ENCODE measurements at places on chromosomes 3 and 15.

DNA sequence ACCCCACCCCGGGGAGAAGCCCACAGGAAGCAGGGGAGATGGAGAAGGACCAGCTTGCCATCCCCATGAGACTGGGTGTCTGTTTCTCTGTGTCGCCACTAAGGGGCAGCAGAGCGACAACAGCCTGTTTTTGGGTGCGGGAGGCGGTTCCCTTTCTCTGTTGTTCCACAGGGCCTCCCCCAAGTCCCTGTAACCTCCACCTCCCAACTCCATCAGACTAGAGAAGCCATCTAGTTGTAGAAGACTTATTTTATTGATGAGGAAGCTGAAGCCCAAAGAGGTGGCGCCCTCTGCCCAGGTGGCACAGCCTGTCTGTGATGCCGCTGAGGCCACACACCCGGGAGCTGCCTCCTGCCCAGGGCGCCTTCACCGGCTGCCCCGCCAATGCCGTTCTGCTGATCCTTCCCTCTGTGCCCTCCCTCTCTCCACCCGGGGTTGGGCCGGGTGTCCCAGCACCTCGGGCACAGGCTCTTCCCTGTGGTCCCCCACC is 3.9 kb upstream of the CCDC9B start:
- peak; percentile 85 for DNase-seq

- no peak for DNase-seq
Measured at GRCh38 chr3:150168698-150169097, 198.0 kb upstream of the PFN2 start.

DNA sequence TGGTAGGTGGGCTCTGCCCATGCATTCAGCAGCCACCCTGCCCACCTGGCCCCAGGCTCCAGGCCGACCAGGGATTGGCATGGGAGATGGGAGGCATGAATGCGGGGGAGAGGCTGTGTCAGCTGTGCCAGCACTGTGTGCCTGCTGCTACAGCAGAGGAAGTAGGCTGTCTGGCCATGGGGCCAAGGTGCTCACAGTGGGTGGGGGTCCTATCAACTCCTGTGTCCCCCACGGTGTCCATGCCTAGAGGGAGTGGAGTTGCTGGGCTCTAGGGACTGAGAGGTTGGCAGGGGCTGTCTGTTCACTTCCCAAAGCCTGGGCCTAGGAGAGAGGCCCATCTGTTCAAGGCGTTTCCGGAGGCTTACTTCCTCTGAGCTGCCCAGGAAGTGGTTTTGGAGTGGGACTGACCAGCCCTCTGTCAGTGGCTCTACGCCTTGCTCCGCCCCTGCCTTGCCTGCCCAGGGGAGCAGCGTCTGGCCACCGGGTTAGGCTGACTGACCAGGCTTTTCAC is 5.8 kb downstream of the PRKCD start:
- peak; percentile 74 for DNase-seq

DNA sequence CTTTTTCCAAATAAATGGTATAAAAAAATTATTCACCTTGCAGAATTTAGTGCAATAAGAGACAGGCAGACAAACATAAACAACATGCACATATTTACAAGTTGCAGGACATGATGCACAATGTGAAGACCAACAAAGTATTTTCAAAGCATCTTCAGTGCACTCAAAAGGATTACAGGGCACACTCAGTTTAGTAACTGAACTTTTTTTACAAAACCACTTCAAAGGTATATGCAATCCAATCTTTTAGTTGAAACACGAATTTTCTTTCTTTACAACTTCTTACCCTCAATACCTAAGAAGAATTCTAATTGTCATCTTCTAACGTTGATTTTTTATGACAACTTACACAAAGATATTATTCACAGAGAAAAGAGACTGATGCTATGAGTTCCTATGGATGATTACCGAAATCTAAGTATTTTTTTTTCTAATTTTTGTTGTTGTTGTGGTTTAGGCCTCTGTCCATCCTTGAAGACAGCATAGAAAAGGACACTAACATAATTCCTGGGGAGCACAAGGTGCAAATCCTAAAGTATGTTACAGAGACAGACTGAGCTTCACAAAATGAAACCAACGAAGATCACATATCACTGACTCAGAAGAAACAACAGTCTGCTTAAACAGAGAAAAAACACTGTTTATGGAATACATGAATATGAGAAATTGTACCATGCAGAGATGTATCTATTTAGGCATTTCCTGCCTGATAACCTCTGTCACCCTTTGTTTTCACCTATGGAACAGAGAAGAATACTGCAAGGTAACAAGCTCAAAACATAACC is 50.3 kb downstream of the ZMAT3 start:
- no peak for DNase-seq

DNA sequence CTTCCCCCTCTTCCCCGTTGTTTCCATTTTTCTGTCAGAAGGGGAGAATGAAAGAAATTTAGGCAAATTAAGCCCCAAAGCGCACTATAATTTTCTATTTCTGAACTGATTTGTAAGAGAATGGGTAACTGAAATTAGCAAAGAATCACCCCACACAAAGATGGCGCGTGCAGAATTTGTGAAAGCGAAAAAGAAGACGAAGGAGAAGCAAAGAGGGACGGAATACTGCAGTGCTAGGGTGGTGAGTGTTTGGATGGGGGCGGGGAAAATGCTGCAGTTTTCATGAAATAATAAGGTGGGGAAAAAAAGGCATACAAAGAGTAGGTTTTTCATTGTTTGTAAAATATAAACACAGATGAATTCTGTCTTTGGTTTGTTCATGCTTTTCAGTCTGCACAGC is 4.6 kb upstream of the CTNNB1 start:
- DNase-seq = no peak

Measured in Karpas-422 (cell line).